ENCODE measurements at places on chromosomes 7 and 10. TPM values are rescaled to one million over a fixed set of nuclear protein-coding genes. Genes with fewer than 3 reads are reported as not detected.

DNA sequence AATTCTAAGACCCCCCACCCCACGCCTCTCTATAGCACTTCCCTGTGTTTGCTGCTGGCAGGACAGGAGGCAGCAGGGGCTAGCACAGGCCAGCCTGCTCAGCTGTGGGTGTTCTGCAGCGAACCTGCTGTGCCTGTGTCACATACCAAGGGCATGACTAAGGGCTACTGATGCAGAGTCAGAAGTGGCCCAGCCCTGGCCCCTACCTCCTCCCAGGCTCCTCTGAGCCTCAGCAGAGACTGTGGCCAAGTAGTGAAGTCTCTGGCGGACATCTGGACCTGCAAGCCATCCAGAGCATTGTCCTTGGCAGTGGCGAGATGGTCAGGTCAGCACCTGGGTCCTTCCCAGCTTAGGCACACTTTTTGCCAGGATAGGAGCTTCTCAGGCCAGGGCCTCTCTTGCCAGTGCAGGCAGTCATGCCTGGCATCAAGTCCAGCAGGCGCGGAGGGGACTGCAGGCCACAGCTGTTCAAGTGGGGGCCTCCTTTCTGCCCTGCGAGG is 116.3 kb upstream of the RET start:
- peak; percentile 41 for DNase-seq

DNA sequence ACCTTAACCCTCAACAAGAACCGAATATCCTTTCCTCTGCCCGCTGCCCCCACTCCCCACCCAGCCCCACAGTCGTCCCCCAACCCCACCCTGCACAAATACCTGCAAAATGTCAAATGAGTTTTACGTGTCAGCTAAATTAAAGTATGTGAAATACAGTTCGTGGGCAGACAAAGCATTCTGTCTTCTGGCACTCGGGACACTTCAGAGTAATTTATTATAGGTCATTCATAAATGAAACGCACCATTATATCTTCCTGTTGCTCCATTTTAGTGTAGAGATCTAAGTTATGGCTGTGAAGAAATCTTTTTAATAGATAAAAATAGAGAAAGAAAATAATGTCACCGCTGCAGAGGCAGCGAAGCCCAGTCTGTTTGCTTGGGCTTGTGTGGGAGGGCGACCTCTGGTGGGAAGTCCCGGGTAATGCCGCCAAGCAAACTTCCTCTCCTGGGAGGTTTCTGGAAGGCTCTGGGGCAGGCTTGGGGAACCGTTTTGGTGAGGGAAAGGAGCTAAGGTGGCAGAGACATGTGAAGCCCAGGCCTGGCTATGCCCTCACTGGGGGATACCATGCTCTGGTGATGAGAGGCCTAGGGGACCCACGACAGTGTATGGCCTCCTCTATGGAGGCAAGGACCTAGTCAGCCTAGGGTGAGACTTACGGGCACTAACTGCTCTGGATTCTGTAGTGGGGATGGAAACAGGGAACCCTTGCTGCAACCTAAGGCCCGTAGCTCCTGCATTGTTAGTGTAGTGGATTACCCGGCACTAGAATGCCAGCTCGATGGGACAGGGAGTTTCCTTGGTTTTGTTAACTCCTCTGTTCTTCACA is 604.9 kb downstream of the LRMDA start:
- peak; percentile 83 for DNase-seq

FAM241B gene
- total RNA-seq, result 6.6 TPM

NUTM2D gene
- total RNA-seq, result 2.7 TPM

STK31 gene
- 0.94 TPM for total RNA-seq

Measured in aorta (tissue), 5 donors.